ENCODE measurements at places on chromosomes 12 and 14.

DNA sequence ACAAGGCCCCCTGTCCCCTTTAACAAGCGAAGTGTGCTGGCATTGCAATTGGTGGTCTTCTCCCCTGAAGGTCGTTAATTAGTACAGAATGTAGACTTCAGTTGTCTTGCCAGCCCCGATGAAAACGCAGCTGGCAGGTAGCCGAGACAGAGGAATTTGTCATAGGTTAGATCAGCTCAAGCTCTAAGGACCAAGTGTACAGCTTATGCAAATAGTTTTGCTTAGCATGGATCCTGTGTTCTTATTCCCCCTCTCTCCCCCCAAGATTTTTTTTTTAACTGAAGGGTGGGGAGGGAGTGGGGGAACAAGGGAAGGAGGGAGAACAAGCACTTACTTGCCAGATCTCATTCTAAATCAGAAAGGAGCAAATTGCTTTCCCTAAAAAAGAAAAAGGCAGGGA lies 58.6 kb upstream of the PARP11 start:
- DNase-seq = no peak

GRCh38 chr12:21891751-21892217 lies 49.4 kb downstream of the ABCC9 start:
- no peak for DNase-seq

- DNase-seq = no peak
Observed at GRCh38 chr12:116545144-116545543, 14.0 kb upstream of the MAP1LC3B2 start.

DNA sequence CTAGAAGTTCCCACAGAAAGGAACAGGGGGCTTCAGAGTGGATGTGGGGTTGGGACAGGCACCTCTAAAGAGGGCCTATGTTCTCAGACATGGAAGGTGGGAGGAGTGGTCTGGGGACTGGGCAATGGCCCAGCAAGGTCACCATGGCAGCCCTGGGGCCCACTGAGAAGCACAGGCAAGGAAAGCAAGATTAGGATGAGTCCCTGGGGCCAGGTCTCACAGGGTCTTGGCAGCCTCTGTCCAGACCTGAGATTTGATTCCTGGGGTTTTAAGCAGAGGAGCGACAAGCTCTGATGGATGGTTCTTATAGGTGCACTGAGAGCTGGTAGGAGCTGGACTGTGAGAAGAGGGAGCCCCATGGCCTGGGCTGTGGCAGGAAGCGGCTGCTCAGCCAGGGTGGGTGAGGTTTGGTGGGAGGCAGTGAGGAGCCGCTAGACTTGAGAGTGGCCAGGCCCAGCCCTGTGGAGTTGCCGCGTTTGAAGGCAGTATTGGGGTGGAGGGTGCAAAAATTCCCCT lies 44.0 kb downstream of the DLK1 start:
- no peak for DNase-seq

DNA sequence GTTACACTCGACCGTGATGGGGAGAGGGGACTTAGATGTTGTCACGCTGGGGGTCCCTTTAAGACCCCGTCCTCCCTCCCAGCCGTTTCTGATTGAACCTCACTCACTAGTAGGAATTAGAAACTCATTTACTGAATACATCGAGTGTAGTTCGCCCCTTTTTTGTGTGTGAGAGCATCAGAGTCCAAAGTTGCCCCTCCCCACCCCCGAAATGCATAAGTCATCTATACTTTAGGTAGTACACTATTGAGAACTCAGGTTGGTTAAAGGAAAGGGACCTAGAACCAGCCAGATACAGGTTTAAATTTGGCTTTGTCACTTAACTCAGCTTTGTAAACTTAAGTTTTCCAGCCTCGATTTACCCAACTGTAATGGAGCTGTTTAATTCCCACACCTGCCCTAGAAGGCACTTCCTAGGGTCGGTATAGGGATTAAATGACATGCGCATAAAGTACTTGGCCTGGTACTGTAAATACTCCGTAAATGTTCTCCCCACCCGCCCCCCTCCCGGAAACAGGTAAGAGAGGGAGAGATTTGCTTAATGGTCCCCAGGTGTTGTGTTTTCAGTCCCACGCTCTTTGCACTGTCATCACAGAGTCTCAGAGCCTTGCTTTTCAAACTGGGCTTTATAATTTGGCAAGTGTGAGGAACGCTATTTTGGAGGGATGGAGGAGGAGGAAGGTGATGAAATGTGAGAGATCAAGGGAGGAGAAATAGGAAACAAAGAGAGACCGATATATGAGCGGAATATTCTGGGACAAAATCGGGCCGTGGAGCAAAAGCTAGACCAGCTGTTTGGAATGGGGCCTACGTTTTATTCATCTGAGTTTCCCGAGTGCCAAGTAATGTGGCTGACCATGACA lies 897 bp downstream of the SUDS3 start:
- no peak for DNase-seq

DNA sequence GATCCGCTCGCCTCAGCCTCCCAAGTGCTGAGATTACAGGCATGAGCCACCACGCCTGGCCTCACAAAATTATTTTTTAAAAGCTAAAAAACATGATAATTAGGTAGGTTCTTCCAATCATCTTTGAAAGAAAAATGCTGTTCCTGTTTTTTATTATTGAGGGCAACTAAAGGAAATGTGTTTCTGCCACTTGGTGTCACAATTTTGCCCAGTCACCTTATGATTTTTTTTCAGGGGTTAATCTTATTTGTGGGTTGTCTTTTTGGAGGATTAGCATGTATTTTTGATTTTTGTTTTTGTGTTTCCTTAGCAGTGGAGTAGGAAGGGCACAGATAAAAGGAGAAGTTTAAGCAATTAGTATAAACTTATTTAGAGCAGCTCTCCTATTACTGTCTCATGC lies 79.8 kb downstream of the PRORP start:
- peak; percentile 9 for DNase-seq
